ENCODE measurements at places on chromosomes 3 and 15.

GRCh38 chr3:43515208-43515917, 106.4 kb downstream of the ANO10 start:
- no peak for DNase-seq

DNA sequence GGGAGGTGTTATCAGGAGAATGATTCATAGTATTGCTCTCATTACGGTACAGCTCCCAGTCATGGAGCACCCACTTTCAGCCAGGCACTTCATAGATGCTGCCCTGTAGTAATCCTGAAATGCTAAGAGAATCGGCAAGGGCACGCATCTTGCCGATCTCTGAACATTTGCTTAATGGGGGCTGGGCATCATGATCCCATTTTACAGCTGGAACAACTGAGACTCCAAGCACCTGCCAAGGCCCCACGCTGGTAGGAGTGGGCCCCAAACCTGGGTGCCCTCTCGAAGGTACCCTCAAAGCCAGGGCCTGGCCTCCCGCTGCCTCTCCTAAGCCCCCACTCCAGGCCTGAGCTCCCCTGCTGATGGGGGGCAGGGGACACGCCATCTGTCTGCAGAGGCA, 47.3 kb downstream of the RPN1 start:
- DNase-seq, result no peak

DNA sequence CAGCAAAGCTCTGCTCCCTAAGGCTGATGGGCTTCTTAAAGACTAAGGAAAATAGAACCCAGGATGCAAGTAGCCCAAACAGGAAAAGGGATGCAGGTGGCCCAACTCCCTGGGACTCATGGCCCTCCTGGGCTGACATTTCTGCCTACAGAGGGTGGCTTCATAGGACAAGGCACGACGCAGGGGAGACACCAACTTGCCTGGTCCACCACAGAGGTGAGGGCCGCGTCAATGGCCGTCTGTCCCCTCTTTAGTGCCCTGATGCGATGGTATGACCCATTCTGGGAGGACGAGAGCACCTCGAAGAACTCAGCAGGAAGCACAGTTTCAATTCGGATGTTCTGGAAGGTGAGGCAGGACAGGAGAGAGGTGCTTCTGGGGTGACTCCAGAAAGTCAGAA, 44.0 kb downstream of the NUP210 start:
- no peak for DNase-seq

DNA sequence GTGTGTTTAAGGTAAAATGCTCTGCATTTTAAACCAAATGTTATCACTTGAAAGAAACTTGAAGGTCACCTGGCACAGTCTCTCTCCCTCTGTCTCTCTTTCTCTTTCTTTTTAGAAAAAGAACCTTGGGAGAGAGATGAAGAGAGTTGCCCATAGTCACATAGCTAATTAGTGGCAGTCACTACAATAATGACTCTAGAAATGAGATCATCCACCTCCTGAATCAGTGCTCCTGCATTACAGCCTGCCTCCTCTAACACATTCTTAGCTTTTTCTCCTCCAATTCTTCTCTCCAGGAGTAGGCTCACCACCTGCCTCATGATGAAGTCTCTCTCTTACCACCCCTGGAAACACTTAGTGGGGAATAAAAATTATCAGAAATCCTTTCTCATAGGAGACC, 2.5 kb downstream of the MYH15 start:
- no peak for DNase-seq

GRCh38 chr15:78051596-78051995, 25.9 kb downstream of the TBC1D2B start:
- DNase-seq, result no peak

GRCh38 chr15:43441316-43441715, 51.6 kb downstream of the TP53BP1 start:
- no peak for DNase-seq

DNA sequence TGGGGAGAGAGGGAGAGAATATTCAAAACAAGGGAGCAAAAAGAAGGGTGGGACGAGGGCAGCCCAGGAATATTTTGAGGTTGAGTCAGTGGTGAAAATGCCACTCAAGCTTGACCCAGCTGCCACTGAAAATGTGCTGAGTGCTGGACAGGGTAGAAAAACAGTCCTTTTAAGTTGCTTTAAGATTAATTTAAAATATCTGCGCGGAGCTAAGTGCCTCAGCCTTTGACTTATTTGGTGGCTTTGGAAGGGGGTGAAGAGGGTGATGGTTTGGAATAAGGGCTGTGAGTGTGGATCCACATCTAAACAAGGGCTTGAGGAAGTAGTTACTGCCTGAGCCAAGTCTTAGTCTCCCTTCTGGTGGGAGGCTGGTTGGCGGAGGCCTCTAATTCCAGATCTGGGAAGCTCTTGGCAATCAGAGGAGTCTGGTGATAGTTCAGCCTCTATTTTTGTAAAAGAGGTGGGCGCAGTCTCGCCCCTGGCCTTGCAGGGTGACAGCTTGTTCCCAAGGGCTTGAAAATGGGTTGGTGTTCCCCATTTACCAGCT, 280.8 kb upstream of the ROPN1 start:
- DNase-seq, result no peak

- DNase-seq, result no peak
These were observed 3.7 kb upstream of the LSG1 start for GRCh38 chr3:194675680-194676079.

DNA sequence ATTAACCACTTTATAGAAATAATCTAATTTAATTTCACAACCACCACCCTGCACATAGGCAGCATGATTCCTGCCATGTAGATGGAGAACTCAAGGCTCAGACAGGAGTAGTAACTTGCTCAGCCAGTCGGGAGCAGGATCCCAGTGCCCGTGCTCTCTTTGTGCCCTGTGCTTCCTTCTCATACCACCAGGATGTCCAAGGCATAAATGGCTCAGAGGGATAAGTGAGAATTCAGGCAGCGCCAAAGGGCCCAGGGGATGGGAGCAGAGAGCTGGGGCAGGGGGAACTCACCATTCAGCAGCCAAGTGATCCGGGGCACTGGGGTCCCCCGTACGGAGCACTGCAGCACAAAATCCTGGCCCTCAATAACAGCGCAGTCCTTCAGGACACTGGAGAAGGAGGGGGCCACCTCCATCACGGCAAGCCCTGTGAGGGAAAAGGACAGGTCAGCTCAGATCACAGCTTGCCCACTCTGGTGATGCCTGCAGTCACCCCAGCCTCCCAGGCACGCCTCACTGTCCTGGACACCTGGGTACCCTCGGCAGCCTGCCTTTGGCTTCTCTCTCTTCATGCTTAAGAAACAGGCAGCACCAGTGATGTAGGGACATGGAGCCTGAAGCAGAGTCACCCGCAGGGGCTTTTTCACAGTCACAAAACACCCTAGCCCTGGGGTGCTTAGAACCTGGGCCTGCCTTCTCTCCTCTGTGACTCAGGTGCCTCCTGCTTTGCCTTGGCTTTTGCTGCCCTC, 141.0 kb upstream of the HACD2 start:
- DNase-seq, result no peak

- DNase-seq, result no peak
These were observed 4.3 kb downstream of the SST start for GRCh38 chr3:187665764-187666402.

DNA sequence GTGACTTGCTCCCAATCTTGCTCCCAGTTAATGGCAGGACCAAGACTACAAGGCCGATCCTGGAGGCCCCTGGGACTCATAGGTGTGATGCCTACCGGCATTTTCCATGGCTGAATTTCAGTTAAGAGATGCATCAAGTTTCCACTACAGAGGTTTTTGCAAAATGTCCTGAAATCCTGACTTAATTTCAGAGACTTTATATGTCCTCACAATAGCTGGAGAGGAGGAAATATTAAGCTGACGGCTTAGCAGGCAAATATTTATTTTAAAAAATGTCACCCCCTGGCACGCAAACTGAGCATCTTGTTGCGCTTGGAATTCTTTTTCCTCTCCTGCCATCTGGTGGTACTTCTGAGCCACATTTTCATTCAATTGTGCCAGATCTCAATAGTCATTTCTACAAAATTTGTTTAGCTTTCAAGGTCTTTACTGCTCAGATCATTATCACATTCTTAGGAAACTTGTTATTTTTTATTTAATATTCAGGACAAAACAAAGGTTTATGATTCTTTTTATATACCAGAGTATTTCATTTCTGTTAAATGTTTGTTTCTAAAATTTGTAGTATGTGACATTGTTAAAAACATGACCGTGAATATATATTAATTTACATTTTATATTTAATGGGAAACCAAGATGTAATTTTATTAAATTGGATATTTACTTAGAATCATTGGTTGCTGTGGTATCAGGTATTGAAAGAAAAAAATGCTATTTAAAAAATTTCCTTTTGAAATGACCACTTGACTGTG, 189.2 kb upstream of the THRB start:
- DNase-seq, result peak; percentile 44

GRCh38 chr3:16510620-16511319, 2.7 kb downstream of the RFTN1 start:
- DNase-seq, result no peak

DNA sequence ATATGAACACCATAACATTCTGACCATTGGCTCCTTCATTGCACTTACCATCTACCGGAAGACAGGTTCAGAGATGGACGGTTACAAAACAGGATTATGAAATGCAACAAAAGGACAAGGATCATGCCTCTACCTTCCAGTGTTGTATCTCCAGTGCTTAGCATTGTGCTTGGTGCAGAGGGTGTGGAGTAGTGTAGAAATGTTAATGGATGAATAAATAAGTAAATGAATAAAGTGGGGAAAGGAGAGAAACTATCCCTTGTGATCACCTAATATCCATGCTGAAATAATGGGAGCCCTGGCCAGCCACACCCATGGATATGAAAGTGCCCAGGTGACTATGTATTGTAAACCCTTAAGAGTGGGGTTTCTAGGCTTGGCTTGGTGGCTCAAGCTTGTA, 344.8 kb upstream of the LMCD1 start:
- no peak for DNase-seq

GRCh38 chr15:70672081-70672480, 91.3 kb downstream of the UACA start:
- DNase-seq, result no peak

DNA sequence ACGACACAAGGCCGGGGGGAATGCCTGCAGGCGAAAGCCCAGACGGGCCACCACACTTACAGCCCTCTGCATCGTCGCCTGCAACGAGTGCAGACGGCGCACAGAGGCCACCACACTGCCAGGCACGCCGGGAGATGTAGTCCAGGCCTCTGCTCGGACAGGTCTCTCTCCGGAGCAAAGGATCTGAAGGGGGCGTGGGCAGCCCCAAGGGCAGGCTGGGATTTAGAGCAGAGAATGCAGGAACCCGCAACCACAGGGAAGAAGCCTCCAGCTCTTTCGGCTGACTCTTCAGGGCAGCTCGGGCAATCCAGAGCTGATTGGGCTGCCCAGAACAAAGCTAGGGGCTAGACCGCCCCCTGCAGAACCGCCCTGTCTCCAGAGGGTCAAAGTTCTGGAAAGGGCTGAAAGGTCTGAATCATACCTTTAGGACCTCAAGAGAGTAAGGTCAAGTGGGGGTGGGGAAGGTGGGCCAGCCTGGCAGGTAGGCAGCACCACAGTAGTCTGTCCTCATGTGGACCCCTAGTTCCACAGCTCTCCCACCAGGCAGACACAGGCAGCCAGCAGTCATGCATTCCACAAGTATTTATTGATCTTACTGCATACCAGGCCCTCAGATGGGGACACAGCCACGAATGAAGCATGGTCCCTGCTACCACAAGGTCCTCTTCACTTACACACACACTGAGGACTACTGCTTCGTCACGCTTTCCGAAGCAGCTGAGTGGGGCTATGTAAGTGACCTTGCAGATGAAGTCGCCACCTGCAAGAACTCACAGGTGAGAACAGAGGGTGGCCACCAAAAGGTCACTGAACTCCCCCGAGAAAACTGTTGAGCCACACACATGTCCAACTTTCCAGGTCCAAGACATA, at the start of gene AMT:
Gene AMT, minus strand, starts transcription at position 95 of the 870 bp plus-strand sequence. Its CDS starts 23 bp downstream, at position 72.
- DNase-seq, result no peak

GRCh38 chr3:13858768-13859520, 20.9 kb downstream of the WNT7A start:
- no peak for DNase-seq

GRCh38 chr15:39332846-39333245, 248.0 kb upstream of the THBS1 start:
- no peak for DNase-seq

DNA sequence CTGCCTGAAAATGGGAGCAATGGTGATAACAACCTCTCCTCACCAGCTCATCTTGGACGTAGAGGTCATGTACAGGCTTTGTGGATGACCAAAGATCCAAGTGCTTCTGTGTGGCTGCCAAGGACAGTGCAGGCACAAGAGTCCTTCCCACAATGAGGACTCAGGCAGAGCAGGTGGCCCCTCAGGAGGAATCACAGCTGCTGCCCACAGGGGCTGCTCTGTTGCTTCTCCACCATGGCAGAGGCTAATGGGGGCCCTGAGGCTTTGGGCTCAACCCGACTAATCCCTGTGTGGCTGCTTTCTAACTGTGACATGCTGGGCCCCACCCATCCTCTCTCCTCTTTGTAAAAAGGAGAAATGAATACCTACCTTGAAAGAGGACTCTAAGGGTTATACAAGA, 58.1 kb upstream of the MRPS22 start:
- DNase-seq, result no peak

DNA sequence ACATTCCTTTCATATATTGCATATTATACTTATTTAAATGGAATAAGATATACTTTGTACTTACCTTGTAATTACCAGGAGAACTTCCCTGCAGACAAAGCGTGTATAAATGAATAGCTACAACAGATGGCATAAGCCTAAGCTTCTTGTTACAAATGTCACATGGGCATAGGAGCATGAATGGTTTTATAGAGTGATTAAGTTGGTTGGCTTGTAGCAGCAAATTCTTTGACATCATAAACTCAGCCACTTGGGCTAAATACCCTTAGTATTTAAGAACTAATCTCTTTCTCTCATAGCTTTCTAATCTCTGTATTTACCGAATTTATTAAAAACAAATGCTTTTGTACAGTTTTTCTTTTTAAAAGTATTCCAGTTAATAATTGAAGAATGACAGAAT, at the start of gene UBAP1L:
Gene UBAP1L, minus strand, starts transcription at position 115 of the 400 bp plus-strand sequence. CDS start 8,985 bp downstream, outside the sequence.
- no peak for DNase-seq

DNA sequence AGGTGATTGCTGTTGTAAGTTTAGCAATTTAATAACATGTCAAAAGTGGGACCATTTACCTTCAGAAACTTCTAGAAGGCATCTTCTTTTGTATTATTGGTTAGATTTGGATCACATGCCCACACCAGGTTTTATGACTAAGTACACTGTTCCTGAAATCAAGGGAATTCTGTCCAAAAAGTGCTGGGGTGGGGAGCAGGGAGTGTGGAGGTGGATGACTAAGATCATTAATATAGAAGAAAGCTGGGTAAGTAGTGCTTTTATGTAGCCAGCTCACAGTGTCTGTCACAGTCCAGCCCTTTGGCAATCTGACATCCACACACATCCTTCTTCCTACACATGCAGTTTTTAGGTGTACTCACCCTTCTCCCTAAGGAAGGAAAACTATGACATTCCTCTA, 120.0 kb downstream of the TMCO5A start:
- no peak for DNase-seq
